ENCODE measurements at places on chromosomes 2 and 18.

- DNase-seq, result no peak
These were observed 113.1 kb downstream of the ICOS start for GRCh38 chr2:204049635-204050034.

GRCh38 chr2:168935810-168936581 lies 34.9 kb downstream of the G6PC2 start:
- DNase-seq, result no peak

- DNase-seq, result no peak
These were observed 1.4 kb downstream of the NPAS2 start for GRCh38 chr2:100821255-100821910.

DNA sequence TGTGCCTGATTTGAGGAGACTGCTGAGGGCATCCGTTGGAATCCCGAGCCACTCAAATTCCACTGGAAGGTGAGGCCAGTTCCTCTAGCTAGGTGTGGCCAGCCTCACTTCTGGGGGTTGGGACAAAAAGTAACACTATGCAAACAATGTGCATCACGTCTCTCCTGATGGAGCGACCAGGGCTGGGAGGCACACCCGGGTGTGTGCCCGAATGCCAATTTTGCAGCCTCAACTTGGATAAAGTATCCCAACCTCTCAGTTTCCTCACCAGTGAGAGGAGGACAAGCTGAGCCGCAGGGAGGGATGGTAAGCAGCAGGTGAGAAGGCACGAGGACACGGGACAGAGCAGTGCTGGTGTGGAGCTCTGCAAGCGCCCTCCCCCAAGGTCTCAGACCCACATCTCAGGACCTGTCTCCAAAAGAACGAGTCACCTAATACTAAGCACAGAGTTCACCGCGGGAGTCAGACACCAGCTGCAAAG lies 218.3 kb downstream of the HAUS1 start:
- no peak for DNase-seq

DNA sequence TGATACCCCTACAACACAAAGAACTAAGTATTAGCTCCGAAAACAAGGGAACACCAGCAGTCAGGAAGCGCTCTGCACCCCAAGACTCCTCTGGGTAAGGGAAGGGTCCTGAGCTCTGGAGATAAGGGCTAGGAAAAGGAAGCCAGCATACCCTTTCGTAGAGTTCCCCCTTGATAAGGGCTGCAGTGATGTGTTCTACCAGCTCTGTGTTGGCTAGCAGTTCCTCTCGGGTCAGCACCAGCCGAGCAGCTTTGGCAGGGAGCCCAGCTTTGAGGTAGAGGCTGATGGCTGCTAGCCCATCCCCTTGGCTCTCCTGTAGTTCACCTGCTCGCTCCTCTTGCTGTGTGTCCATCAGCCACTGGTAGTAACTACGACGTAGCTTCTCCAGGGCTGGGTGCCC lies 18.9 kb downstream of the KRTCAP3 start:
- DNase-seq, result no peak

- DNase-seq, result peak; percentile 20
These were observed 6.1 kb downstream of the DCTN1 start for GRCh38 chr2:74373985-74374384.

DNA sequence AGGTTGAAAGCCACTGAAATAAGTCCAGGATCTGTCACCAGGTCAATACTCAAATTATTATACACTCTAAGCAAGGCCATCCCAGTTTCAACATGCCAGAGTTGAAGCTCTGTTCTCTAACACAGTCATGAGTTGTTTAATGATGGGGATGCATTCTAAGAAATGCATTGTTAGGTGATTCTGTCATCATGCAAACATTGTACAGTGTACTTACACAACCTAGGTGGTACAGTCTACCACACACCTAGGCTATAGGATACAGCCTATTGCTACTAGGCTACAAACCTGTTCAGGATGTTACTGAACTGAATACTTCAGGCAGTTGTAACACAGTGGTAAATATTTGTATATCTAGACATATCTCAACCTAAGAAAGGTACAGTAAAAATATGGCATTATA lies 162.2 kb downstream of the BAZ2B start:
- DNase-seq, result no peak

- DNase-seq, result no peak
These were observed 84.6 kb upstream of the NDUFV2 start for GRCh38 chr18:9017905-9018227.
